ENCODE measurements at places on chromosomes 6 and 20.
A peak's percentile ranks its signal among the peaks of the same experiment; 100 is the strongest.

- no peak for DNase-seq
Measured at GRCh38 chr6:165869526-165869925, 206.5 kb upstream of the PDE10A start.

DNA sequence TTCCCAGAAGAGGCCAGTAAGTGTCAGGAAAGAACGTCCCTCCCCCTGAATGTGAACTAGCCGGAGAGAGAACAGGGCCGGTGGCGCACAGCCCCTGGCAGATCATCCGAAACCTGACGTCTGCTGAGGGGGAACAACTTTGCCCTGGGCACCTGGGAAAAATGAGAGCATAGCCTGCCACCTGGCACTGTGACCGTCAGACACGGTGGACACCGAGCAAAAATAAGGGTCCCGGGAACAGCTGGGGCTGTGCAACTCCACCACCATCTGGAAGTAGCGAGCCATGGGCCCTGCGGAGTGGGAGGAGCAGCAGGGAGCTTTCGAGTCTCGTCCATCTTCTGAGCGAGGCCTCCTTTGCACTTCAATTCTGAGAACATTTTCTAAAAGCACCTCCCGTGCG lies 110.8 kb downstream of the EDN3 start:
- peak; percentile 48 for DNase-seq

- no peak for DNase-seq
Measured at GRCh38 chr6:110525001-110525400, 48.6 kb upstream of the SLC22A16 start.

DNA sequence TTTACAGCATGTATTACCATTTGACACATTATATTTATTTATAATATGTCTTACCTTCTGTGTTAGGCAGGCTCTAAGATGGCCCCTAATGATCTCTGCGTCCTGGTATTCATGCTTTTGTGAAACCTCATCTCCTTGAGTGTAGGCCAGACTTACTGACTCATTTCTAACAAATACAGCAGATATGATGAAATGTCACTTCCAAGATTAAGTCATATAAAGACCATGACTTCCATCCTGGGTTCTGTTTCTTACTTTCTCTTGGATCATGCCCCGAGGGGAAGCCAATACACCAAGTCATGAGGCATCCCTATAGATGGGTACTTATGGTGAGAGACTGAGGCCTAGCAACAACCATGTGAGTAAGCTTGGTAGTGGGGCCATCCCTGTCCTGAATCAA lies 30.2 kb downstream of the ZHX3 start:
- no peak for DNase-seq

- peak; percentile 81 for DNase-seq
Measured at GRCh38 chr6:164749221-164750064, 560.0 kb downstream of the C6orf118 start.

- DNase-seq, result peak; percentile 39
Measured at GRCh38 chr6:56517155-56517745, 125.4 kb downstream of the DST start.

- no peak for DNase-seq
Measured at GRCh38 chr6:41214559-41215238, 13.4 kb upstream of the TREML4 start.

GRCh38 chr6:163872335-163872734 lies 457.8 kb downstream of the QKI start:
- DNase-seq, result peak; percentile 84

GRCh38 chr6:117840541-117840983 lies 66.5 kb upstream of the SLC35F1 start:
- no peak for DNase-seq

- DNase-seq, result no peak
Measured at GRCh38 chr20:23128461-23129125, 42.5 kb upstream of the CD93 start.

DNA sequence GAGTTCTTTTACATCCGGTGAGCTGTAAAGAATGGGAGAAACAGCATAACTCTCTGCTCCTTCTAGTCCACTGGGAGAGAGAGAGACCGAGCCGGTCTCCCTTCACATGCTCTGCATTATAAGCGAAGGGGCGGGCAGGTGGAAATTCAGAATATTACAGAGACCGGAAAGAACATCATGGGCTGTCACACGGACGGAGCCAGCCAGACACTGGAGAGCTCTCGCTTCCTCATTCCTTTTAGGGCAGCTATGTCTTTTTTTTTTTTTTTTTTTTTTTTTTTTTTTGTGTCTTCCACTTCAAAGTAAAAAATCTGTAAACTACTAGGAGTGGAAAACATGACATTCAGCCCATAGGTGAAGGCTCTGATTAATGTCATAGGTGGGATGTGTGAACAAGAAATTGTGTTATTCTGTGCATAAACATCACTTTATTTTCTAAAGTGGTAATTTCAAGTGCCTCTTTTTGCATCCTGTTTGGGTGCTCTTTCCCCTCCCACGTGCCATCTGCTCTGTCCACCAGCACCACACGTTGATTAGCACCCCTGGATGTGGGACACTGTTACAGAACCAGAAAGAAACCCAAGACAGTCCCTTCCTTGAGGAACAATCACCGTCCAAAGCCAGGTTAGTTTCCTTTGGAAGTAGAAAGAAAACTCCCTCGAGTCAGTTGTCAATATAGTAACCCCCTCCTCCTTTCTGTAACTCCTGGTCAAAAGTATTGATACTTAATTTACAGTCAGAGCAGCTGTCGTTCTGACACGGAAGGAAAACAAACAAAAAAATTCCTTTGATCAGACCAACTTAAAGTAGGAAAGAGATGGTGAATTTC lies at the start of gene TAGAP:
TAGAP (minus strand) TSS at position 93 of the 829 bp plus-strand sequence. CDS start 845 bp downstream, outside the sequence.
- DNase-seq, result peak; percentile 31

DNA sequence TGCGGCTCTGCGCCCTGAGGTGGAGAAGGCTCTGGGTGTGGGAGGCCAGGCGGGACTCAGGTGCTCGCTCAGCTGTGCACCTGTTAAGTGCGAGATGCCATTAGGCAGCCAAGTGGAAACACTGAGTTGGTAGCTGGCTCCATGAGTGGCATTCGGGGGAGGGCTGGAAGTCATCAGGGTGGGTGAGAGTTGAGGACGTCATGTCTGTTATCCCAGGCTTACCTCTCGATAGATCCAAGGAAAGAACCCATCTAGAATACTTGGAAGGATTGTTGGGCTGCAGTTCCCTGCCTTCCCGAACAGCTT lies 41.3 kb downstream of the TAF8 start:
- no peak for DNase-seq

DNA sequence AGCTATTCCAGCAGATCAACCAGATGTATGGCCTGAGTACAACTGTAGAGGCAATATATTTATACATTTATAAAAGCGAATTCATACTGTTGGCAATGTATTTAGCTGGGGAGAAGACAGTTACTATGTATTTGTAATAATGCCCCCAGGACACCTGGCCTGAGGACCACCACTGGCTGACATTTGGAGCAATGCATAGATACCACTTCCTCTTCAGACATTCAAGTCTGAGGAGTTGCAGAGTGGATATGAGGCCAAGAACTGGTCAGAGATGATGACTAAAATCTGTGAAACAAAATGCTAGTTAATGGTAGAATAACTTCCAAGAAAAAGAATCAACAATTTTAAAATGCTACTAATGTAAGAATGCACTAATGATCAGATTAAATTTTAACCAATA lies 462.3 kb downstream of the CDC5L start:
- DNase-seq, result peak; percentile 15

GRCh38 chr6:127732927-127733326 lies 156.0 kb downstream of the C6orf58 start:
- DNase-seq, result no peak
